ENCODE measurements at places on chromosomes 3 and 15.

GRCh38 chr3:117129516-117129915 lies 419.9 kb downstream of the TUSC7 start:
- no peak for DNase-seq

DNA sequence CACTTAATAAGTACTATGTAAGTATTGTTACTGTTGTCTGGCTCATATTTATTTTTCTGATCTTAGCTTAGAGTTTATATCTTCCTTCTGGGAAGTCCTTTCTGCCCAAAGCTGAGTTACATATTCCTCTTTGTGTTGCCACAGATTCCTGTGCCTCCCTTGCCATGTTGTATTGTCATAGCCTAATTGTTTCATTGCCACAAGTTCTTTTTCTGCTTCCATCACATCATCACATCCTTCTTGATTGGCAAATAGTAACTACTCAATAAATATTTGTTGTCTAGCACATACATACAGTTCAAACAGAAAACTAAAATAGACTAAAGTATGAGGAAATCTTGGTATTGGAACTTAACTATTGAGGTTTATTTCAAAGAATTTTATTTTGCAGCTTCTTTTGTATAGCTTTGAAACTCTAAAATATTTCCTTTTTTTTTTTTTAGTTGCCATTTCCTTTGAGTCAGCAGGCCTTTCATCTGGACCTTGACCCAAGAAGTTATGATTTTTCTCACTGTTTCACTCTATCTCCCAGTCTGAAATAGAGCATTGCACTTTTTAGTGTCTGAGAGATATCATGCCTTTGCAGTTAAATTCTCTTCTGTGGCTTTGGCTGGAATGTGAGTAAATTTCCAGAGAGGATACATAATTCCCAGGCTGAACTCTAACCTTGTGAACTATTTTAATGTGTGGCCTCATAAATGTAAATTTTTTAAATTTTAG lies 98.2 kb downstream of the ZNF609 start:
- DNase-seq = no peak

GRCh38 chr15:50176869-50177268 lies 5.1 kb upstream of the SLC27A2 start:
- DNase-seq = no peak

GRCh38 chr15:101406526-101407195 lies 82.8 kb downstream of the PCSK6 start:
- no peak for DNase-seq
